Putamen (tissue), 1 donor: ENCODE measurements at places on chromosomes 2 and 18.

DNA sequence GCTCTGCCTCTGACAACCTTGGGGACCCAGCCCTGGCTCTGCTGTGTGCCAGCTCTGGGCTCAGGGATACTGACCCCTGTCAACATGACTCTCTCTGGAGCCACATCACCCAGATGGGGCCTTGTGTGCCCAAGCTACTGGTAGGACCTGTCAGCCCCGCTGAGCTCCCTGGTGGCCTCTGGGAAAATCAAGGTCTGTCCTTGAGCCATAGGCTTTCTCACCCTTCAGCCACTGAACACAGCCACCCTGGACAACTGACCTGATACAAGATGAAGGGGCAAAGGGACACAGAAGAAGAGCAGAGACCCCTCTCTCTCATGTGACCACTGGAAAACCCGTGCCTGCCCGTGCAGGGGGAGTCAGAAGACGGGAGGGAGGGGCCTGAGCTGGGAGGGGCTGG is 7.8 kb downstream of the CCDC74A start:
- no peak for DNase-seq

- no peak for DNase-seq
These were observed 1.5 kb downstream of the STRADB start for GRCh38 chr2:201452922-201453643.

- DNase-seq: no peak
These were observed 476.7 kb upstream of the GCFC2 start for GRCh38 chr2:76187415-76187814.

DNA sequence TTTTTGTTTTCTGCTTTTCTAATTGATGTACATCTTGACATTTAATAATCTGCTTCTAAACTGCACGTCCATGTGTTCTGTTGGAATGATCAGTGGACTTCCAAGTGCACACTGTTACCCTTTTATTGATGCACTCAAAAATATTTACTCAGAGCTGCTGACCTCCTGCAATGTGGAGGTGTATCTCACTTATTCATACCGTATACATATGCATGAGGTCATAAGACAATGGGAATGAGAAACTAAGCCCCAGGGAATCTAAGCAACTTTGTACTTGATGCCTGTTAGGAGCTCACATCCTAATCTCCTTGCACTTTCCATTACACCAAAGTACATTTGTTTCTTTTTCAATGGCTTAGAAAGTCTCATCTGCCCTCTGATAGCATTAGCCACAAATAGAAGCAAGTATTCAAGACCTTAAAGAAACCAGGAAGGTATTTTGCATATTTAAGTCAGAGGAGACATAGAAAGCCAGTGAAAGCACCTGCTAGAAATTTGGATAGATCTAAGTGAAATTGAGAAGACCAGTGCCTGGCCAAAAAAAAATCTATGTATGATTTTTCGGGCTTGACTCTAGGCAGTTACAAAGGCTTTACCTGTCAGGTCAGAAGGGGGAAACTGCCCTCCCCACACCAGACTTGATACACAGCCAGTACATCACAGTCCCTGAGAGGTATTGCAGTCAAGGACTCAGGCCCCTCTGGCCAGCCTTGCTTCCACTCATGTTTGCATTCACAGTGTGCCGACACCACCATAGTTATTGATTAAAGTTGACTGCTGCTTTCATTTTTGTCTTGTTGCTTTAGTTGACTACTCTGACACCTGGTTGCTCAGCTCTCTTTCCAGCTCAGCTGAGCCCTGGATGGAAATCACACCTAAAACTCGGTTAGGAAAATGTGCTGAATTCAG is 391.7 kb upstream of the CYRIA start:
- DNase-seq: no peak

- no peak for DNase-seq
These were observed 176.7 kb downstream of the MTX2 start for GRCh38 chr2:176445956-176446355.

- DNase-seq: no peak
These were observed 845 bp downstream of the EML4 start for GRCh38 chr2:42169874-42170521.

GRCh38 chr2:105243961-105244360 is 2.4 kb downstream of the GPR45 start:
- no peak for DNase-seq
